ENCODE measurements at places on chromosomes 13 and 19. TPM values are rescaled to one million over a fixed set of nuclear protein-coding genes. Genes with fewer than 3 reads are reported as not detected.

GRCh38 chr13:76036176-76036575 lies 400.0 kb downstream of the LMO7 start:
- DNase-seq = no peak

GRCh38 chr19:46925548-46925950 lies 64.8 kb downstream of the ARHGAP35 start:
- no peak for DNase-seq

Gene VRK3
- total RNA-seq = 92.8 TPM

- DNase-seq = no peak
Measured at GRCh38 chr13:32165796-32166195, 134.2 kb downstream of the FRY start.

DNA sequence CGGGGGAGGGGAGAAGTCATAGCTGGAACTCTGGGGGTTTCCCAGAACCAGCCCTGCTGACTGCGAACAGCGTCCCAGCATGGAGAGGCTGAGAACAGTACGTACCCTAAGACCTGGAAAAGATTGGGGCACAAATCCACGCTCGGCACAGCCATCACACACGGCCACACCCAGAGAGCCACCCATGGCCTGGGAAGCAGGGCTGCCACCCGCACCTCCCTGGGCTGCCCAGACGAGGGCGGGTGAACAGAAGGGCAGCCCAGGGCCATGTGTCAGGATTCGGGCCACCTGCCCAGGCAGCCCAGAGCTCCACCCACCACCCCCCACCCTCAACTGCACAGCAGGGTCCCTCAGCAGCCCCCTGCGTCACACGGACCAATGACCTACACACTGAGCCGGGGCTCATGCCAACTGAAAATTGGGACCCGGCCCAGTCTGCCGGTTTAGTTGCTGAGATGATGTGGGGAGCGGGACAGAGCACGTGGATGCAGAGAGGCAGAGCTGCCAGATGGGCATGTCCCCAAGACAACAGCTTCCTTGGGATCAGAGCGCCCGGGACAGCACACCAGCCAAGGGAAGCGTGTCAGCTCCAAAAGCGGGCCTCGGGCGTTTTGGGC lies 8.5 kb downstream of the UBXN6 start:
- DNase-seq = no peak

Gene GPR18
- total RNA-seq = 31.1 TPM

Measured in naive thymus-derived CD8-positive, alpha-beta T cell (primary cell).